Myocyte (in vitro differentiated cells): ENCODE measurements at places on chromosomes 7 and 10. TPM values are rescaled to one million over a fixed set of nuclear protein-coding genes. Genes with fewer than 3 reads are reported as not detected.

GRCh38 chr10:130481936-130482335 lies 345.7 kb downstream of the GLRX3 start:
- DNase-seq, result no peak

KAZALD1 gene
- total RNA-seq, result 34.7 and 37.5 TPM in 2 replicates

DNA sequence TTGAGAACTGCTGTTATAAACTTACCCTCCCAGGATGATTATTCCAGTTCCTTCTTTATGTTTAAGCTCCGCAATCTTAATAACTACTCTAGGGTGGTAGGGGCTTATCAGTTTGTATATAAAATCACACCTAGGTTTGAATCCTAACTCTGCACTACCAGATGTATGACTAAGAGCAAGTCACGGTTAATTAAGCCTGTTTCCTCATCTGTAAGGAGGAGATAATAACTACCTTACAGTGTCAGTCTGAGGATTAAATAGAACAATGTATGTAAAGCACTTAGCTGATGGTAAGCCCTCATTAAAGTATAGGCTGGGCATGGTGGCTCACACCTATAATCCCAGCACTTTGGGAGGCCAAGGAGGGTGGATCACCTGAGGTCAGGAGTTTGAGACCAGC lies 9.2 kb downstream of the DNA2 start:
- DNase-seq, result no peak

DNA sequence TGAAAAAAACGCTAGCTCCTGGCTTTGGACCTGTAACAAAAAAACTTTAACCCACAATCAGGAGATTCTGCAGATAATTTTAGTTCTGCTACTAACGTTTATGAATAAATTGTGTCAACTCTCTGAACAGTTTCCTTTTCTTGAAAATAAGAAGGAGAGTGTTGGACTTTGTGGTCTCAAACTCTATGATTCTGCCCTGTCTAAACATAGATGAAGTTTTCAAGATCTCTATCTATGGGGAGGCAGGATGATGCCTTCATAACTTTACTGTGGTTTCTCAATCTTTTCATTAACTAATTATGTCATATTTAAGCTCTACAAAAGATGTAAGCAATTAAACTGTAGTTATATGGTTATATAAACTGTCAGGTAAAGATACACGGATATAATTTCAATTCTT lies 162.0 kb downstream of the REEP3 start:
- no peak for DNase-seq

DNA sequence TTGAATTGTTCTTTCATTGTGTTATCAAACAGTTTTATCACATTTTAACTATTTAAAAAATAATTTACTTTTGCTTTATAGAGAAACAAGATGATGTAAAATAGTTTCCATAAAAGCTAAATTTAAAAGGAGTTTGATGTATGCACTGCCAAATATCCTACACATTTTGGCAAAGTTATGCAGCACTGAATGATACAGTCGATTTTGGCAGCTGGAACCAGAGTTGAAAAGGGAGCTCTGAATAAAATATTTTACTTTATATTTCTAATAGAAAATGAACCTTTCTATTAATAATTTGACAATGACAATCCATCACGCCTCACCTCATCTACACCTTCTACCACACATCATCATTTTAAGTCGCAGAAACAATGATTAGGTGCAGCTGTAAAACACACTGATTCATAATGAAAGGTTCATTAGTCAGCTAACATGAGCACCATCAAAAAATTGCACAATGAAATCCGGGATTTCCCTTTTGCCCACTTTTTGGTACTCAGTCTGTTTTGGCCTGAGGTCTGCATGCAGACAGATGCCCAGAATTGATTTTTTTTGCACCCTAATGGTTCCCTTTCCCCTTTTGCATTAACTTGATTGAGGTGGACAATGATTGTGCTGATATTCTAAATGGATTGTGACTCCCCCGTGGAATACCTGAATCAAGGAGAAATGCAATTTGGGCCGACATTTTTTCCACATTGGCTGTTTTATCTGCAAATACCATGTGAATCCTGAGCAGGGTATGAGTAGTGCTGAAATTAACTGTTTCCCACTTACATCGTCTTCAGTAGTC lies 105.8 kb downstream of the THSD7A start:
- DNase-seq, result no peak

DNA sequence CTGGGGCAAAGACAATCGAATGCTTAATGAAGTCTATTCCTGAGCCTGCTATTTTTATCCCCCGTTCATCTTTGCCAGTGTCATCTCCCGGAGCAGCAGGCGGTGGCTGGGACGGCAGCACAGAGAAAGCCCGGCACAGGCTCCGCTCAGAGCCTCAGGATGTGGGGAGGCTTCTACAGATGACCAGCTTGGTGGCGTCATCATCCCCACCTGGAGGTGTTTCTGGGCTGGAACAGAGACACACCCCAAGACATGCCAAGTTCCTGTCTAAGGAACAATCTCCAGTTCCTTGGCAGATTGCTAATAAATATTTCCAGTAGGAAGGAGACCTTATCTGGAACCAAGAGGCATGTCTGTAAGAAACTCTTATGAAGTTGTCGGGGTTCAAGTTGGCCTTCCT lies 552.4 kb upstream of the MGMT start:
- DNase-seq, result no peak

ADRB1 gene
- 0.67 TPM in 1 of 2 replicates, not detected in the other for total RNA-seq

GRCh38 chr7:98864731-98865453 lies 4.9 kb downstream of the TMEM130 start:
- DNase-seq, result no peak

- DNase-seq, result no peak
Measured at GRCh38 chr10:123147635-123148413, at the start of gene HMX2. HMX2 (plus strand) TSS chr10:123148136; CDS start chr10:123148379, 243 bp downstream.

- DNase-seq, result no peak
Measured at GRCh38 chr7:111290982-111291381, 200.1 kb downstream of the LRRN3 start.

ZNF212 gene
- total RNA-seq, result 5.9 and 8.0 TPM in 2 replicates

DNA sequence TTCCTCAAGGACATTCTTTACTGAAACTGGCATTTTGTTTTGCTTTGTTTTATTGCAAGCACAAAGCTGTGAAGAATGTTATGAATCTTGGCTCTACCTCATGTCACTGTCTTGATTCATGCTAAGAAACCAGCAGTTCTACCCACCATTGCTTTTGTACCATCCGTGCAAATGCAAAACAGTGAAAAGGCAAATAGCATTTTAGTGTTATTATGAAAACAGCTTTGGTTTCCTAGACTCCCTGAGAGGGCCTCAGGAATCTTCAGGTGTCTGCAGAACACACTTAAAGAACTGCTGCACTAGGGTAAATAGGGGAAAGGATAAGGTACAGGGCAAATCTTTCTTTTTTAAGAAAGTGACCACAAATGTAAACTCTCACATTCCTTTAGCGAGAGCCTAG lies 318.9 kb downstream of the AHR start:
- DNase-seq, result no peak

DNA sequence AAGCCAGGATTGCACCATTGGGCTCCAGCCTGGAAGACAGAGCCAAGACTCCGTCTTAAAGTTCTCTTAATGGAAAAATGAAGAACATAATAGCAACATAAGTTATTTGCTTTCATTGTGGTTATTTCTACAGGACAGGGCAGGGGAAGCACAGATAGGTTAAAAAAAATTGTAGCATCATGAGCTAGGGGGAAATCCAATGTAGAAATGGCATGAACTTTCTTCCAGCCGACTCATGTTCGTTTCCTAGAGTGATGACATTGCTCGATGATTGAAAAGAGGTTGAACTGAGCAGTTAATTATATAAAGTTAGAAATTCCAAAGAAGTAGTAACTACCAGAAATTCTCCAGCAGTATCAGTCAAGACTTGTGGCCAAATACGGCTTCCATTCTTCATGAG lies 64.9 kb downstream of the DAGLB start:
- DNase-seq, result no peak

- no peak for DNase-seq
Measured at GRCh38 chr7:137934941-137935883, 66.7 kb downstream of the CREB3L2 start.

- DNase-seq, result no peak
Measured at GRCh38 chr7:24199978-24200377, 84.0 kb upstream of the NPY start.

- DNase-seq, result no peak
Measured at GRCh38 chr10:100864036-100864885, 48.5 kb upstream of the SLF2 start.

DNA sequence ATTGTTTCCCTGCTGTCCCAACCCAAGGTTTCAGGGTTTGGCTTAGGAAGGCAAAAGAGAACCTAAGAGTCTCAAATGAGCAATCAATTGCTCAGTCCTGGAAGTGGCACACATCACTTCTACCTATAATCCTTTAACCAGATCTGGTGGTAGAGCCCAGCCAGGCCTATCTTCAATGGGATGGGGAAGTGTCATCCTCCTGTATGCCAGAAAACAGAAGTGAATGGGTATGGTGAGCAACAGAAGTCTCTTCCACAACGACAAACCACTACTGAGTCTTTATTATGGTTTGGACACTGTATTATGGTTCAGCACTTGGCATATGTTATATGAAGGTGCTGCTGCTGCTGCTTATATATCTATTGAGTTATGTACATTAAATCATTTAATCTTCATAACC lies 3.0 kb upstream of the AKR1B1 start:
- no peak for DNase-seq

HOXA11 gene
- 1.7 TPM in 2 replicates for total RNA-seq

GARIN1A gene
- total RNA-seq, result 1.3 and 1.5 TPM in 2 replicates

- DNase-seq, result no peak
Measured at GRCh38 chr7:106199813-106200364, 84.9 kb downstream of the NAMPT start.
